ENCODE measurements at places on chromosomes 1 and 21. TPM values are rescaled to one million over a fixed set of nuclear protein-coding genes. Genes with fewer than 3 reads are reported as not detected.

DNA sequence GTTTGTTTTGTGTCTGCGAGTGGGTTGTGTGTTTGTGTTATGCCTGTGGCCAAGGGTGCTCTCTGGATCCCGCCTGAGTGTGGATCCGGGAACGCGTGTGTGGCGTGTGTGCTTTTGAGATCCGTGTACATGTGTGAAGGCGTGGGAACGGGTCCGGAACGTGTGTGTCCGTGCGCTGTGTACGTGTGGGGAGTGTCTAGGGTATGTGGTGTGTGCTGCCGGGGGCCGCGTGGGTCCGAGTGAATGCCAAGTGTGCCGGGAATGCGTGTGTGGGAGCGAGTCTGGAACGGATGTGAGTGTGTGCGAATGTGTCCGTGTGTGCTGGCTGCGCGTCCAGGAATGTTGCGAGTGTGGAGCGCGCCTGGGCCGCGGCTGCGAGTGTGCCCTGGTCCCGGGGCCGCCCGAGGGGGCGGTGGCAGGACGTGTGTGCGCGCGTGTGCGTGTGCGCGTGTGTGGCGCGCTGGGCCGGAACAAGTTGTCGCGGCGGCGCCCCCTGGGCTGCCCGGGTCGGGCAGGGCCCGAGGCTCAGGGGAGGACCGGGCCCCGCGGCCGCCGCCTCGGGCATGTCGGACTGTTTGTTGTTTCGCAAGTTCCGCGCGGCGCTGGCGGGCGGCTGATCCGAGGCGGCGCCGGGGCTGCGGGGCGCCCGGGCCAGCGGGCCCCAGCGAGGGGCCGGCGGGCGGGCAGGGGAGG is 953 bp downstream of the PTPRU start:
- peak; percentile 21 for DNase-seq

EIF4G3 gene
- 30.1 TPM for total RNA-seq

DNA sequence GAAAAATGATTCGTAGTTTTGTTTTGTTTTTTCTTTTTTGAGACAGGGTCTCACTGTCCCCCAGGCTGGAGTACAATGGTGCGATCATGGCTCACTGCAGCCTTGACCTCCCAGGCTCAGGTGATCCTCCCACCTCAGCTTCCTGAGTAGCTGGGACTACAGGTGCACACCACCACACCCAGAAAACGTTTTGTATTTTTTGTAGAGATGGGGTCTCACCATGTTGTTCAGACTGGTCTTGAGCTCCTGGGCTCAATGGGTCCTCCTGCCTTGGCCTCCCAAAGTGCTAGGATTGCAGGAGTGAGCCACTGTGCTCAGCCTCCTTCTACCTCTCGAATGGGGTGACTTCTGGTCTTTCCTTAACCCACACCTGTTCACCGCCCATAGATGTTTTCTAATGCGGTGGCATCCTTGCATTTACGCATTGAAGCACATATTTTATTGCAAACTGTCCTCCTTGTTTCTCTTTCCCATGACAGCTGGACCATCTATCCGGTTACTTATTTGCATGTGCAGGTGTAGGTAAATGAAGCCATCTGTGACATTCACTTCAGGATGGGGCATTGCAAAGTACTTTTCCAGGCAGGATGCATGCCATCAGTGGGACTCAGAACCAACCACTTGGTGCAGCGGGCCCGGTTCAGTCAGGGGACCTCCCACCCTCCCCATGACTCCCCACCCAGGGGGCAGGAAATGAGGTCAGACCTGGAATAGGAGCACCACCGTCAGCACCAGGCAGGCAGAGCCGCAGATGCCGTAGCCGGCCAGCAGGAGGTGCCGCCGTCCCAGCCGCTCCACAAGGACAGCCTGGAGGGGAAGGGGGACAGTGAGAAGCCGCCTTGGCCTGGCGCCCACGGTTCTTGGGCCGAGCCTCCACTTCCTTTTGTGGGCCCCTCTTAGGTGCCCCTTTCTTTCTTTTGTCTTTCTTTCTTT is 16.5 kb downstream of the SLC2A7 start:
- no peak for DNase-seq

- no peak for DNase-seq
These were observed 30.0 kb downstream of the SOX13 start for GRCh38 chr1:204102739-204103430.

LCE1C gene
- 2,689 TPM for total RNA-seq

GRCh38 chr1:220315070-220315839 is 43.0 kb upstream of the RAB3GAP2 start:
- no peak for DNase-seq

MTARC1 gene
- total RNA-seq: 2.3 TPM

DNA sequence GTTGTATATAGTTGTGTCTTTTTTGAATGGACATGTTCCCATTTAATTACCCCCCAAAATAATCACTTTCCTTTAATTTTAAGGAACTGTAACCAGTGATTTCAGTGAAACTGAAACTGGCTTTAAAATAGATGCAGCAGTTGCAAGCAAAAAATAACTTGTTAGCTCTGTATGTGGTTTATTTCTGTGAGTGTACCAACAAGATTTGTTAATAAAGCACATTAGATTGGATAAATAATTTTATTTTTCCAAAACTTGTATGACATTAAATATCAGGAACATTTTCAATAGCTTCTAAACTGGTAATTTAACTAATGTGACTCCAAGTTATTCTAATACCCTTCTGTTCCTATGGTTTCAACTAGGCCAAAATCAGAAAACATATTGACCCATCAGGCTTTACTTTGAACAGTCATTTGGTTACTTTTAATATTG is 184.3 kb upstream of the CACYBP start:
- DNase-seq: no peak

- no peak for DNase-seq
These were observed 14.0 kb downstream of the ZNF496 start for GRCh38 chr1:247317702-247318101.

DNA sequence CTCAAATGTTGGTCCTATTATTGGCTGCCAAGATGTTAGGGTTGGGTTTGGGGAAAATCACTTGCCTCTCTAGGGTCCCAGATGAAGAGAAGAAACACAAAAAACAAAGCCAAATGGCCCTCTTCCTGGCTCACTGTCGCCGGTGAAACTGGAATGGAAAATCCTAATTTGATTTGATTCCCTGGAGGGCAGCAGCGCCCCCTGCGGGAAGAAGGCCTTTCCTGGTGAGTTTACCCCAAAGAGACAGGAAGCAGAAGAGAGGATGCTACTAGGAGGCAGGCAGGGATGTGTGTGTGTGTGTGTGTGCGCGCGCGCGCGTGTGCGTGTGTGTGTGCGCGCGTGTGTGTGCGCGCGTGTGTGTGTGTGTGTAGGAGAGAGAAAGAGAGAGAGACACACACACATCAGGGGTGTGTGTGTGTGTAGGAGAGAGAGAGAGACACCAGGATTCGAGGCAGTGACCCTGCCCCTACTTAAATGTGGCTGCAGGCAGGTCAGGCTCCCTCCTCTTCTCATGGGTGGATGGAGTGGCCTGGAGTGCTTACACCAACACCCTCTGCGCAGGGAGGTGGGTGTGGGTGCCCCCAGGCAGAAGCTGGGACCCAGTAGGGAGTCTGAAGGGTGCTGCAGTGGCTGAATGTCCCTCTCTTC is 3.1 kb upstream of the SELENON start:
- DNase-seq: peak; percentile 77

DEDD gene
- 26.6 TPM for total RNA-seq

DNA sequence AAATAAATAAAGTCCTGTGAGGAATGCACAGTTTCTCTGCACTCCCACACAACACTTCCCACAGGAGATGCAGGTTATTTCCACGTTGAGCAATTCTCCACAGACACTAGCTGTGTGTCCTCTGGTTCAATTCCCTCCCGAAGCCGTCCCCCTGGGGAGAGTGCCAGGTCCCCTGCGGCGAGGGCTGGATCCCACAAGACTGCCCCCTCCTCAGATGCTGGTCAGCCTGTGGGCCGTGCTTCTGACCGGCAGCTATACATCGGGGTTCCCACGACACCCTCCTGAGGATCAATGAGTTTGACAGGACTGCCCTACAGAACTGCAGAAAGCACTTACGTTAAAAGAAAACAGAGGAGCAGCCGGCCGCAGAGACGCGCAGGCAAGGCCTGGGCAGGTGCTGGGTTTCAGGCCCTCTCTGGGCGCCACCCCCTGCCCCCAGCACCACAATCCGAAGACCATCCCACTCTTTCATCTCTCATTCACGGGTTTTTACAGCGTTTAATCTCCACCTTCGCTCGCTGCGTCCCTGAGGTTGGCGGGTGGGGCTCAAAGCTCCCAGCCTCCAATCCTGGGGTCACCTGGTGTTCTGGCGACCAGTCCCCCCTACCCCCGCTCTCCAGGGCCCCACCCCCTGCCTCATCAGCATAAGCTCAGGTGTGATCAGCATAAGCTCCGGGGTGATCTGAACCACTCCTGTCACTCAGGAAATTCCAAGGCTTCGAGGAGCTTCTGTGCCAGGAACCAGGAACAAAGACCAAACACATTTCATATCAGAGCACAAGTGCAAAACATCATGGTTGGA is 9.3 kb downstream of the SLC35E2B start:
- no peak for DNase-seq

- no peak for DNase-seq
These were observed 2.7 kb downstream of the COL8A2 start for GRCh38 chr1:36122062-36123030.

GRCh38 chr1:94713472-94714141 is 106.5 kb upstream of the SLC44A3 start:
- DNase-seq: peak; percentile 98

BCAR3 gene
- 41.8 TPM for total RNA-seq

GRCh38 chr1:22483121-22483520 is 31.5 kb downstream of the ZBTB40 start:
- DNase-seq: no peak

- no peak for DNase-seq
These were observed 23.5 kb upstream of the SYDE2 start for GRCh38 chr1:85224295-85224694.

- DNase-seq: no peak
These were observed 29.3 kb downstream of the PIK3CD start for GRCh38 chr1:9680828-9681227.

DNA sequence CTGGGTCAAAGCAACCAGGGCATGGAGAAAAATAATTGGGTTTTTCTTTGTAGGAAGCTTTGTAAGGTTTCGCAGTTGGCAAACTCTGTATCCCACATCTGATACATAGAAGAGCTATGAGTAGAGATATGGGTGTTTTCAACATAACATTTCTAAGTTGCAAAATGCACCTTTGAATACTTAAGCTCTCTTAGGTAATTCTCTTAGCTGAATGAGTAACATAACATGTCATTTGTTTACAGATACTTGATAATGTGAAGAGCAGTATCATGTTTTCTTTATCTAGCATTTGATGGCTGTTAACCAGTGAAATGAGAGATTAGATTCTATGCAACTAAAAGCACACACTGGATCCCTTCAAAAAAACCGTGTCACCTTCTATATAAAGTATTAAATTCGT is 21.6 kb downstream of the RAVER2 start:
- no peak for DNase-seq

DNA sequence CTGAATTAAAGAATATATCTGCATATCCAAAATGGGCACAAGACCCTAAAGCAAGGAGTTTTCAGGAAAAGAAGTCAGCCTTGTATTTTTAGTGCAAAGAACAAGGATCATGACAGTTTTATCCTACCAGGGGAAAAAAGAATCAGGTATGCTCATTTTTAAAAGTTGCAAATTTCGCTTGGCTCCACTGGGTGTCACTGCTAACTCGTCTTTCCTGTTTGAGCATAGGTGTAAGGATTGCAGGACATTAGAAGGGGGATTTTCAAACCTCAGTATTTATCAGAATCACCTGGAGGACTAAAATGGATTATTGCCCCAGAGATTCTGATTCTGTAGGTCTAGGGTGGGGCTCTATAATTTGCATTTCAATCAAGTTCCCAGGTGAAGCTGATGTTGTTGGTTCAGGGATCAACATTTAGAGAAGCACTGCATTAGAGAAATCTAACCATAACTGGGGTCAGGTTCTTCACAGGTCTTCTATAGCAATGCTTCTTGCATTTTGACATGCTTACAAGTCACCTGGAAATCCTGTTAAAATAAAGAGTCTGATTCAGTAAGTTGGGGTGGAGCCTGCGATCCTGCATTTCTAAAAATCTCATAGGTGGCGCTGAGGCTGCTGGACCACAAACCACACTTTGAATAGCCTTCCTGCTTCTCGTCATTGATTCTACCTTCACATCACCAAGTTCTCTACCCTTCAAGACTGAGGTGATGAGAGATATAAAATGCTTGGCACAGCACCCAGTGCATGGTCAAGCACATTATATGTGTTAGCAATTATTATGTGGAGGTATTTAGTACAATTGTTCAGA is 39.6 kb downstream of the NUF2 start:
- DNase-seq: no peak

DNA sequence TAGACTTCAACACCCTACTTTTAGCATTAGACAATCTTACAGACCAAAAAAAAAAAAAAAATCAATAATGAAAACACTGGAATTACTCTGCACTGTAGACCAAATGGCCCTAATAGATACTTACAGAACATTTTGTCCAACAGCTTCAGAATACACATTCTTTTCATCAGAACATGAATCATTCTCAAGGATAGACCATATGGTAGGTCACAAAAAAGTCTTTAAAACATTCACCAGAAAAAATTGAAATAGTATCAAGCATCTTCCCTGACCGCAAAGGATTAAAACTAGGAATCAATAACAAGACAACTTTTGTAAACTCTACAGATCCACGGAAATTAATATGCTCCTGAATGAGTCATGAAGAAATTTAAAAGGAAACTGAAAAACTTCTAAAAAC is 22.5 kb downstream of the ZNF670 start:
- DNase-seq: no peak

STYXL2 gene
- total RNA-seq: not detected

REN gene
- total RNA-seq: 0.17 TPM

DNA sequence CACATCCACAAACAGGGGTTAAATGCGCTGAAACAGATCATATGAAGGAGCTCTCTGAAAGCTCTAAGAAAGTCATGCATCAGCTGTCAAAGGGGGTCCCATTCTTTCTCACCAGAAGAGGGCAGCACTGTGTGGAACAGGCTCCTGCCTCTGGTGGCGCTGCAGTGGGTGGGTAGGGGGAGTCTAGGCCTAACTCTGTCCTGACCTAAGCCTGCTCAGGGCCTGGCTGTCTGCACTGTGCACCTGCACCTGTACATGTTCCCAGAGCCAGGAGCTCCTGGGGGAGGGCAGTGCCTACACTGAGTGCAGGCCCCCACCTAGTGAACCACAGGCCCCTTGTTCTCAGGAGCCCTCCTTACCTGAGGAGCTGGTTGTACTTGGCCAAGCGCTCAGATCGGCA is 16.0 kb downstream of the ENO1 start:
- no peak for DNase-seq

GRCh38 chr1:178538192-178538916 is 25.4 kb downstream of the TEX35 start:
- DNase-seq: no peak

DPT gene
- total RNA-seq: 6.4 TPM

OR2T34 gene
- total RNA-seq: not detected

Data from lower leg skin (tissue), 4 donors.